ENCODE measurements at places on chromosomes 12 and 14.
A peak's percentile ranks its signal among the peaks of the same experiment; 100 is the strongest.

DNA sequence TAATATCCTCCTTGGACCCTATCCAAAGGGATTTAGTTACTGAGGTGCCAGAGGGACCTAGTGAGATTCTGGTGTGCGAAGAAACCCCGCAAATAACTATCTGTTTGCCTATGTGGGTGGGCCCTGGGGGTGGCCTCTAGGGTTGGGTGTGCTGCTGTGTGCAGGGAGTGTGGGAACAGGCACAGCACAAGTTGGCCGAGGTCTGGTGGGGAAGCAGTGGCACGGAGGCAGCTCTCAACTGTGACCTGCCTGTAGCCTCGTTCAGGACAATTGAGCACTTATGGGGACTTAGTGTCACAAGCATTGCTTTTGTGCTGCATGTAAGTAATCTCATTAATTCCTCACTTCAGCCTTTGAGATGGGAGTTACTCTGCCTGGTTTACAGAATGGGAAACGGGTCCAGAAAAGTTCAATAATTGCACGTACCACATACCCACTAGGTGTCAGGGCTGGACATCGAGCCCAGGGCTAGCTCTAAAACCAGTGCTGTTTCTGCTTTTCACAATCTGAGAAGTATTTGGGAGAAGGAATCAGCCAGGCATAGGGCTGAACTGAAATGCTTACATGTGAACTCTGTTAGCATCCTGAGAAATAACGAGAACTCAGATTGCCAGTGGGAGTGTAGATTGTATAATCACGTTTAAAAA is 58.8 kb downstream of the TECPR2 start:
- no peak for DNase-seq

DNA sequence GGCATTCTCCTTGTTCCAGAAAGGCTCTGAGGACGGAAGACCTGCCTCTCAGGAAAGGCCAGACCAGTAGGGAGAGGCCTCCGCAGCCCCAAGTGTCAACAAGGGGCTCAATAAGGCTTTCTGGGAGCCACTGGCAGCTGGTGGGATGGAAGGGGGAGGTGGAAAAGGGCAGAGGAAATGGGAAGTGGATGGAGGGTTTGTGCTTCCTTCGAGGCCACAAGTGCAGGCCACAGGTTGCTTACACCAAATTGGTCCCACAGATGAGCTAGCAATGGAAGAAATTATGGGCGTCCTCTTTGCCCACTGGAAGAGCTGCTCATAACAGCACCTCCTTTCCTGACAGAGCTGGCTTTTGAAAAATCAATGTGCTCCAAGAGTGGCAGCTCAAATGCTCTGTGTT is 28.2 kb downstream of the P2RX4 start:
- no peak for DNase-seq

DNA sequence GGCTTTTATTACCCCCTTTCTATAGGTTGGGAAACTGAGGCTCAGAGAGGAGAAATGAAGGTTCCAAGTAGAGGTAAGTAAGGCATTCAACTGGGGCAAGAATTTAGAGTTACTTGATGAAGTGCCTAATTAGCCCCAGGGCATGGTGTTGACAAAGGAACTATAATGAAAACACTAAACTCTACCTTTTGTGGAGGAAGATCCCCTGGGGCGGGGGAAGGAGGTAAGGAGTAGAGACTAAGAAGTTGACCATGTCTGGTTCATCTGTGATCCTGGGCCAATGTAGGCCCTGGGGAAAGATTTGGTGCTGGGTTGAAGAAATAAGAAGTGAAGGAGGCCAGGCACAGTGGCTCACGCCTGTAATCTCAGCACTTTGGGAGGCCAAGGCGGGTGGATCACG is 16.2 kb upstream of the COX6A1 start:
- no peak for DNase-seq

- no peak for DNase-seq
Measured at GRCh38 chr12:42969355-42969754, 379.8 kb upstream of the PRICKLE1 start.

GRCh38 chr14:105841022-105842009 is 314.9 kb downstream of the TMEM121 start:
- DNase-seq, result no peak

DNA sequence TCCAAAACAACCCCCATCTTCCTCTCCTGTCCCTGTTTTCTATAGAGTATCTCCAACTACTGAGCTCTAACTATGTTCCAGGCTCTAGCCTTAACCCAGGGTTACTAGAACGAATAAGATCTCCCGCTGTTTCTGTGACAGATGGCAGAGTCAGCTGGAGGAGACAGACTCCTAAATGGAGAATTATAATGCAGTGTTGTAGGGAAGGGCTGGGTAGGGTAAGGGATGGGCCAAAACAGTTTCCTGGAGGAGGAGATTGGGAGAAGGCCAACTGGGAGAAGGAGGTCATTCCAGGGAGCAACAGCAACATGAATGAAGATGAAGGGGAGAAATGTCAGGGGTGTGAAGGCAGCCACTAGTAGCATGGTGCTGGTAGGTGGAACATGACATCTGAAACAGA is 73.4 kb upstream of the ANO4 start:
- no peak for DNase-seq

- DNase-seq, result no peak
Measured at GRCh38 chr14:73176685-73177084, 40.4 kb downstream of the PSEN1 start.

DNA sequence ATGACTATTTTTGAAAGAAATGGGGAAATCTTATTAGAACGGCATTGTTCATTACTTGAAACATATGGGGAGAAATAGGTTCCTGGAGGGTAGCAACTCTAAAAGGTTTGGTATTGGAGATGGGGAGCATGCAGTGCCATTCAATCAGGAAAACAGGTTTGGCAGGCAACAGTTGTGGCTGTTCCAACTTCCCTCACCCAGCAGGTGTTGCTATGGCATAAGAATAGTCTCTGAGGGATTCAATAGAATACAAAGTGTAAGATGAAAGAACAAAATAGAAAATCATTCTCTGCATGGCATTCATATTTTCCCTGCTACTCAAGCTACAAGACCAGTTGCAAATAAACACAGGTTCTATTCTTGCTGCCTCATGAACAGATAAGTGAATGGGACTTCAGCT is 393.3 kb upstream of the RPL10L start:
- no peak for DNase-seq

DNA sequence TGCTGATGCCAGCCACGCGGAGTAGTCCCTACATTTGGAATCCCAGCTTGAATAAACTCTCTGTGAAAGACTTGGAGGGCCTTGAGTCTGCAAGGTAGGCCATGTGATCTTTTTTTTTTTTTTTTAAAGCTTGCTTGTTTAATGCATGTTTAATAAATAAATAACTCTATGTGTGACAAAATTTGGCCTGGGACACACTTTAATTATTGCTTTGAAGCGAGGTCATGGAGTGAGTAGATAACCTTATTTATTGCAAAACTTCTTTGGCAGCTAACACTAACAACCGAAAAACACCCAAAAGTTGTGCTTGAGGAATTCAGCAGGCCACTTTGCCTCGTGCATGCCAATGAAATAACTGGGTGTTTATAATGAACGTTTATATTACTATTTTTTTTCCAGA is 382.2 kb downstream of the FLRT2 start:
- DNase-seq, result no peak

DNA sequence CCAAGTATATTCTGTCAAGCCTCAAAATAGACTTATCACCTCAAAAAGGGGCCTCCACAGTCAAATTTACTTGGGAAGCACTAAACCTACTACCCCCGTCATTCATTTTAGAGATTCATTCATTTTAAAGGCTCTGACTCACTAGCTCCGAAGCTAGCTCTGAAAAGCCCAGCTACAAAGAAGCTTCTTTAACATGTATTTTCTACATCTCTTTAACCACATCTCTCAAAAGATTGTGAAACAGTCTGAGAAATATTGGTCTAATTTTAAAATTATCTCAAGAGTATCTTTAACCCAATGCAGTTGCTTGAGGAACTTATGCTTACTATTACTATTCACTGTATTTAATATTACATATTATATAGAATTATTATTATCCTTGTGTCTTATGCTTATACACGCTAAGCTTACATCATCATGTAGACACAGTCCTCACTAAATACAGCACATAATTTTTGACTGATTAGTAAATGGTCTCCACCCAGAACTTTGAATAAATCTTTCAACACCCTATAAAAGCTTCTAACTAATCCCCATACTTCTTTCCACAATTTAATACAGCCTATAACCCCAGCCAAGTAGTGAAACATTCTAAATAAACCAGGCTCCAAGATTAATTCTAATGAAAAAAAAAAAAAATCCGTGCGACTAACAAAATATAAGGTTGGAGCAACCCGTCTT is 7.8 kb downstream of the NT5DC3 start:
- no peak for DNase-seq

GRCh38 chr14:105180592-105181548 is at the start of gene NUDT14:
NUDT14 (minus strand) TSS chr14:105181312; CDS start chr14:105181209, 103 bp downstream.
- DNase-seq, result peak; percentile 83

DNA sequence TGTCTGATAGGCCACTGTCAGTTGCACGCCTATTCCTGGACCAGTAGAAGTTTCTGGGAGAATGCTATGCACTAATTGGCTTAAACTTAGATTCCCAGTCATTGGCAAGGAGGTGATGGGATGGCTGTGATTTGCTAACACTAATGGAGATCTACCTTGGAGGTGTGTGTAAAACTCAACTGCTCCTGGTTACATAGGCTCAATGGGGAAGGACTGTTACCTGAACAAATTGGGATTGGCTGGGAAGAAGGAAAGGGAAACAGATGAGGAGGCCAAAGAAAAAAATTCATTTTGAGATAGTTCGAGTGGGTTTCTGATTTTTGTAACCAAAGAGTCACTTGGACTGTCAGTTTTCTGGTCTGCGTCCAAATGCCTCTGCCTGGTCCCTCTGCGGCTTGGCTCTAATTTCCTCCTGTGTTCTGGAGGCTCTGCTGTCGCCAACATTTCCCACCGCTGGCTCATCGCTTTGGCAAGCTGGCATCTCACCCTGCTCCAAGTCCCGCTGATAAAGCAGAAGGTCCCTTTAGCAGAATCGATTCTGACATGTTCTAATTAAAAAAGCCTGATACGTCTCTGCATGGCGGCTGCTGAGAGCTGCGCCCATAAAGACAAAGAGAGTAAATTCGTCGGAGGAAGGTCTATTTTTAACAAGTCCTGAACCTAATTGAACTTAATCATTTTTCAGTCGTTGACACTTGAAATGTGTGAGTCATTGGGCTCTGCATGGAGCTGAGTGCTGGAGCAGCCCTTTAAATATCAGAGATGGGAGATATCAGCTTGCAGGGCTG is 2.0 kb upstream of the CCDC63 start:
- no peak for DNase-seq

- DNase-seq, result no peak
Measured at GRCh38 chr12:107439026-107439738, 246.4 kb upstream of the PWP1 start.

DNA sequence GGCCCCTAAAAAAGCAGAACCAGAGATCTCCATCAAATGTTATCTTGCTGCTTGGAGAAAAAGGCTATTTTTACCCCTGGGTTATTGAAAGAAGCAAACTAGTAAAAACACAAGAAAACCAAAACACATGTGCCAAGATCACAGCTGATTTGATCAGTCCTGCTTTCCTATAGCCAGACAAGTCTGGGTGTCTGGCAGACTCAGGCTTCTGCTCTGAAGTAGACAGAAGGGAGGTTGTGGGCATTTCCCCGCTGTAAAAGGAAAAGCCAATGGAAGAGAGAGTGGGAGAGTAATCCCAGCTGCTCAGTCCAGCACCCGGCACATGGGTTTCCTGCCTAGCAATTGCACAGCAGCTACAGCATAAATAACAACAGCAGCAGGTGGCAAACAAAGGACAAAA is 177.9 kb downstream of the PHLDA1 start:
- no peak for DNase-seq

DNA sequence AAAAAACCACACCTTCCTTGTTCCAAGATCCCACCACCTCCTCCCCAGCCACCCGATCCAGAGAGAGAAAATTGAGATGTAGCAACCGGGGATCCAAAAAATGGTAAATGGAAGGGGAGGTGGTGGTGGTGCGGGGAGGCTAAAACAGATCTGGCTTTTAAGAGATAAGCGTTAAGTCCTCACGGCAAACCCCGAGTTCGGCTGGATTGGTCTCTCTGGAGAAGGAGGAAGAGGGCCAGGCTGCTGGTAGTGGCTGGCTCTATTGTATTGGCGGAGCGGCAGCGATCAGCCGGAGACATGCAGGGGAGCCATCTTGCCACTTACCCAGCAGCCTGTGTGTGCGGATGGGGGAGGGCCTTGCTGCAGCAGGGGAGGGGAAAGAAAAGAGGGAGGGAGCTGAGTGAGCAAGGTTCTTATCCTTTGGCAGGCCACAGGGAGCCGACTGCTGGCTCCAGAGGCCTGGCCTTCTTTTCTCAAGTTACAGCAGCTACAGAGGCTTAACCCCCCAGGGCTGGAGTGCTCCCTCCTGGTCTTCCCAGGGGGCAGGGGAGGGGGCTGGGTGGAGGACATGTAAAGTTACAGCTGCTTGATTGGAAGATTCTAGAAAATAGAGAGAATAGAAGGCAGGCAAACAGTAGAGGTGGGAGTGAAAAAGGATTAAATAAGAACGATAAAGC is 14.1 kb upstream of the CDH24 start:
- peak; percentile 51 for DNase-seq

DNA sequence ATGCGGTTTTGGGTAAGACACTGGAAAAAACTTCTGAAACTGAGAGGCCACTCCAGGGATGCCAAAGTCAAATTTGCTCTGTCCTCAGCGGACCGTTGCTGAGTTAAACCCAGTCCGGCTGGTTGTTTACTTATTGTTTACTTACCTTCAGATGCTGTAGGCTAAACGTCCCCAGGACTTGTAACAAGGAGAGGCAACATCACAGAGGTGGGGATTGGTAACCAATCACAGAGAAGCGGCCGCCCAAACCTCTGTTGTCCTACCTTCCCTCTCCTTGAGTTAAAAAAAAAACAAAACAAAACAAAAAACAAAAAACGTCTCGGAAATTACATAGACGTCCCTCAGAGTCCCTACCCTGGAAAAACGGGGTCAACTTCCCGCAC is 380 bp downstream of the ANO2 start:
- DNase-seq, result no peak

- DNase-seq, result no peak
Measured at GRCh38 chr14:100079726-100080005, 14.4 kb downstream of the EVL start.

DNA sequence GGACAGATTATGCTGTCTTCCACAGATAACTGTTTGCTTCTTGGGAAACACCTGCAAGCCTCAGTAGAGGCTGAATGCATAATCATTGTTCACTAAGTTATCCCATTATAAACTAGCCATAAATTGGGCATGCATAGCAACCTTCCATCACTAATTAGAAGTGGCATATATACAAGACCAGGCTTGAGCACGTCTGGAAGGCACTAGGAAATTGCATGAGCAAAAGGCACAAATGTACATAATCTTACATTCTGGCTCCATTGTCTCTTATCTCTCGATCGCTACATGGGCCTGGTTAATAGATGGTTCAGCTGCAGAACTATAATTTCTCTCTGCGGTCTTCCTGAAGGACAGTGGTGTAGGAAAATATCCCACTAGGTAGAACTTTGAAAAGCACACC is 679.2 kb downstream of the RPL10L start:
- no peak for DNase-seq

- no peak for DNase-seq
Measured at GRCh38 chr12:40137252-40137651, 31.4 kb upstream of the SLC2A13 start.

- DNase-seq, result no peak
Measured at GRCh38 chr14:58849601-58850000, 211.8 kb downstream of the DACT1 start.

GRCh38 chr12:130977046-130977742 is 23.5 kb downstream of the ADGRD1 start:
- no peak for DNase-seq
